ENCODE measurements at places on chromosomes 13 and 19.
A peak's percentile ranks its signal among the peaks of the same experiment; 100 is the strongest.

- no peak for DNase-seq
These were observed 627.8 kb upstream of the SLC10A2 start for GRCh38 chr13:103694033-103694432.

- no peak for DNase-seq
These were observed 82.9 kb downstream of the TNFRSF19 start for GRCh38 chr13:23652909-23653726.

- no peak for DNase-seq
These were observed 83.9 kb upstream of the IRS2 start for GRCh38 chr13:109870274-109870673.

- no peak for DNase-seq
These were observed 1.4 kb upstream of the CACNG7 start for GRCh38 chr19:53907690-53908089.

DNA sequence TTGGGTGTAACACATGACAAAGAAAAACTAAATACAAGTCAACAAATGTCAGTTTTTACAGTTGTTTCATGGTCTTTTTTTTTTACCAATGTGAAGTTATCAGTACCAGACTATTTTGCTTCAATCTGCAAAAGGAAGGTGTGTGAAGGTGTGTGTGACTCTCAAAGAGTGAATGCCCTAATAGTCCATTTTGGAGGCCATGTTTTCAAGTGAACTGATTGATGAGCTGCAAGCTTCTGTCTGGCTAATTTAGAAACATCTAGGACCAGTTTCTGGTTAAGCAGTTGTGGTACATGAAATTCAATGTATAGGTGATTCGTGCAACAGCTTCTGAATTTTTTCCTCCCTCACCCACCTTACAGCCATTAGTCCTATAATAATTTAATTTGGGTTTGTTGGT, 16.1 kb downstream of the KLF5 start:
- DNase-seq: no peak

- no peak for DNase-seq
These were observed 343.9 kb downstream of the OXGR1 start for GRCh38 chr13:96650301-96650886.

DNA sequence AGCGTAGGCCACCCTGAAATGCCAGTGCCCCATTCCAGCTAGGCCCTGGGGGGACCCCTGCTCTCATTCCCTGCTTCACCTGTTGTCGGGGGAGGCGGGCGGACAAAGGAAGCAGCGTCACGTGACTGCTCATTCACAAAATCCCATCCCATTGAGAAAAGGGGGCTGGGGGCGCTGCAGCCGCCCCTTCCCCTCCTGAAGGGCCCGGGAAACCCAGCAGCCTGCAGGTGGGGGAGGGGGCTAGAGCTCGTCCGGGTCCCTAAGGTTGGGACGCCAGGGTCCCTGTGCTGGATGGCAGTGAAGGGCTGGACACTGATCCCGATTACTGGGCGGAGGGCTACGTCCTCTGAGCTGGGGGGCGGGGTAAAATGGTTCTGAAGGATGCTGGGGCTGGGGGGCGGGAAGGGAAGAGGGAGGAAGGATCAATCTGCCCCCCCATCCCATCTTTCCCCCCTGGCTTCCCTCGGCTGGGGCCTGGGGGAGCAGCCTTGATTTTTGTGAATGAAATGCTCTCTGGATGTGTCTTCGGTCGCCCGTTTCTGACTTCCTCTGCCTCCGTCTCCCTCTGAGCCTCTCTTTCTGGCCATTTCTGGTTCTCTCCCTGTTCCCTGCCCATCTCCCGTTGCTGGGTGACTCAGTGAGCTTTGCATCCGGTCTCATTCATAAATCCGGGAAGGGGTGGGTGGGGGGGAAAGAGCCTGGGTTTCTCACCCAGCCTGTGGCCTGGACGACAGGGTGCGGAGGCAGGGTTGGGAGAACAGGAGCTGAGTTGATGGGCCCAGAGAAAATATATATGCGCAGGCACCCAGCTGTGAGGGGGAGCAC, 816 bp downstream of the SPRED3 start:
- DNase-seq: no peak

- no peak for DNase-seq
These were observed at the start of gene FCER2 for GRCh38 chr19:7701654-7702457. TSS of gene FCER2 (minus strand) at chr19:7702131. CDS start at chr19:7699760, 2,371 bp downstream.

- no peak for DNase-seq
These were observed 20.6 kb downstream of the ZNF558 start for GRCh38 chr19:8811315-8812172.

DNA sequence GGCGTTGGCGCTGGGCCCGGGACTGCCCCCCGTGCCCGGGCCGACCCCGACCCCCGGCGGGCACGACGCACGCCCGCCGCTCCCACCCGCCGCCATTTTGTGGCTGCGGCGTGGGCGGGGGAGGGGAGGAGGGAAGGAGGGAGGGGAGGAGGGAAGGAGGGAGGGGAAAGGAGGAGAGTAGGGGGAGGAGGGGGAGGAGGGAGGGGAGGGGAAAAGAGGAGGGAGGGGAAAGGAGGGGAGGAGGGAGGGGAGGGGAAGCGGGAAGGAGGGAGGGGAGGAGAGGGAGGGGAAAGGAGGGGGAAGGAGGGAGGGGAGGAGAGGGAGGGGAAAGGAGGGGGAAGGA, at the start of gene BTBD2:
BTBD2 (minus strand) TSS at position 107 of the 343 bp plus-strand sequence; CDS start at position 96, 11 bp downstream.
- peak; percentile 73 for DNase-seq

- DNase-seq: no peak
These were observed 489 bp downstream of the NTF4 start for GRCh38 chr19:49064029-49064629.

DNA sequence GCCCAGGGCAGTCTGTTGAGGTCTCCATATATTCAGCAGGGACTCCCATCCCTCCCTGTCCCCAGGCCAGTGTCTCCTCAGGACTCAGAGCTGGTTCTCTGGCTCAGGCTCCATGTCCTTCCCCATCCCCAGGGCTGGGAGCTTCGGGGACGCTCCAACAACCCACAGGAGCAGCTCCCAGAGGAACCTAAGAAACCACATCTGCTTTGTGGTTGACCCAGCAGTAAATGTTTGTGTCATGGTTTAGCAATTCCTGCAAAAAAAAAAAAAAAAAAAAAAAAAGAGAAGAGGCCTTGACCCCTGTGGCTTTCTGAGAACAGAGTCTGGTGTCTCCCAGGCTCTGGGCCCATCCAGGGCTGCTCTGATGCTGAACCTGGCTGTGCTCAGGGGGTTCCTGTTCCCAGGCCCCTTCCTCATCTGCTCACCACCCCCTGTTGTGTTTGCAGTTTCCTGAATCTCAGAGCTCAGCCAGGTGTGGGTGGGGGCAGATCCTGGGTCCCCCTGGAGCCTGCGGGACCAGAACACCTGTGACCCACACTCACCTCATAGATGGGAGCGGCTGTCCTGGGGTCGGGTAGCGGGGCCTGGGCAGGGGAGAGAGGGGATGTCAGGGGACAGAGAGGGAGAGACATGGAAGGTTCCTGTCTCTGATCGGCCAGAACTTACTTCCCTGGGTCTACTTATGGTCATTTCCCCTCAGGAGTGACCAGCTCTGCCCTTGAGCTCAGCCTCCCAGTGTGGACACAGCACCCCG, 25.2 kb upstream of the CEACAM1 start:
- DNase-seq: peak; percentile 40

DNA sequence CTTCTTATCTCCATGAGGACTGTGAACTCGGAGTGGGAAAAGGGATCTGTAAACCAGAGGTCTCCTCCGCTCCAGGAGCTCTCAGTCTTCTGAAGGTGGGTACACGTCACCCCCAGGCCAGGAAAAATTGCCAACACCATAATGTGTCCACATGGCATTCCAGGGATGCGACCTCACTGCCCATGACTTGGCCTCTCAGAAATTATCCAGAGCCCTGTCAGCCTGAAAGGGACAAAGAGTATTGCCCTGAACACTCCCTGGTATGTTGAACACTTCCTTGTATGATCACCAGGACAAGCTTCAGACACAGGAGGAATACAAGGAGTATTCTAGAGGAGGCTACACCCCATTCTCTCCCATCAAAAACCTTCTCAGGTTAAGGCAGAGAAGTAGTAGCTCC, 81.0 kb upstream of the SLC7A1 start:
- no peak for DNase-seq

GRCh38 chr19:35755550-35756376, 1.1 kb downstream of the HSPB6 start:
- DNase-seq: peak; percentile 70
